Airway epithelial cell (primary cell): ENCODE measurements at places on chromosomes 12 and 14. TPM values are rescaled to one million over a fixed set of nuclear protein-coding genes. Genes with fewer than 3 reads are reported as not detected.

The ZNF641 gene
- total RNA-seq = 2.0 and 5.6 TPM in 2 replicates

The GYS2 gene
- total RNA-seq = not detected in 2 replicates

The MARCHF9 gene
- total RNA-seq = 7.9 and 12.8 TPM in 2 replicates

The TMTC1 gene
- total RNA-seq = 4.8 and 5.1 TPM in 2 replicates

The MSI1 gene
- not detected in 2 replicates for total RNA-seq

The MUCL1 gene
- total RNA-seq = 4.7 TPM in 1 of 2 replicates, not detected in the other

The LYSET gene
- total RNA-seq = 9.5 and 13.5 TPM in 2 replicates

The HOXC10 gene
- not detected in 2 replicates for total RNA-seq

The DIO2 gene
- total RNA-seq = under 0.01 TPM in 1 of 2 replicates, not detected in the other

The LAG3 gene
- total RNA-seq = 0.14 TPM in 1 of 2 replicates, not detected in the other

The ABCB9 gene
- 4.1 and 7.2 TPM in 2 replicates for total RNA-seq

The C3AR1 gene
- total RNA-seq = not detected in 2 replicates

The KRT82 gene
- not detected in 2 replicates for total RNA-seq

The PRIM1 gene
- total RNA-seq = 18.3 and 21.9 TPM in 2 replicates

The DNAJC22 gene
- total RNA-seq = 0.35 and 0.84 TPM in 2 replicates
